Activated CD4-positive, alpha-beta T cell treated with anti-CD3 and anti-CD28 coated beads, Interleukin-2, amount 50 U/mL, for 4 hours (primary cell): ENCODE measurements at places on chromosomes 3 and 15.

- DNase-seq: no peak
These were observed 259.6 kb downstream of the STXBP5L start for GRCh38 chr3:121167374-121168139.

DNA sequence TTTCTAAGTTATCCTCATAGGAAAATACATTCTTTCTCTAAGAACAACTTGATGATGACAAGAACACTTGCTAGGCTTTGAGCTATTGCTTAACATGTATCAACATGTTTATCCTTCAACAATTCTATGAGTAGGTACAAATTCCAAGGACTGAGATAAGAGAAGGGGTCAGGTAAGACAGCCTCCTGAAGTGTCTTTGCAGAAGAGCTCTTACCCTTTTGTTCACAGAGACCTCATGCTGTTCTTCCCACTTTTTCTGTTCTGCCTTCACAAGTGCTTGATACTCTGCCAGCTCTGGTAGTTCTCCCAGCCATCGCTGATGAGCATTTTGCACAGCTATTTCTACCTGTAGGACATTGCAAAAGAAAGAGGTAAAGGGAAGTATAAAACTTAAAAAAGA is 50.9 kb downstream of the CEP152 start:
- DNase-seq: no peak

DNA sequence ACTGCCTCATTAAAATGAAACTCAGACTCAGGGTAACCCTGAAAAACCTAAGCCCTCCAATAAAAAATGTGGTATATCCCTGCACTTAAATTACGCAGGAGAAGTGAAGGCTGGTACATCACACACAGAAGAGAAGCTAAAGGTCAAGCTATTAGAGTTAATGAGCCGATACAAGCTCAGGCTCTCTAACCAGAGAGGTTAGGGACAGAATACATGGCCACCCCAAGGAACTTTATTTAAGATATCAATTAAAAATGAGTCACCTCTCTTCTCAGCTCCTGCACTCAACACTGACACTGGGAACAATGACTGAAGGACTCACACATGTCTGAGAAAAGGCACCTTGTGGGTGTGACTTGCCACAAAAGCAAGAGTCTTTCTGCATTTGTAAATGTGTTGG is 800.6 kb upstream of the CFAP20DC start:
- DNase-seq: no peak

DNA sequence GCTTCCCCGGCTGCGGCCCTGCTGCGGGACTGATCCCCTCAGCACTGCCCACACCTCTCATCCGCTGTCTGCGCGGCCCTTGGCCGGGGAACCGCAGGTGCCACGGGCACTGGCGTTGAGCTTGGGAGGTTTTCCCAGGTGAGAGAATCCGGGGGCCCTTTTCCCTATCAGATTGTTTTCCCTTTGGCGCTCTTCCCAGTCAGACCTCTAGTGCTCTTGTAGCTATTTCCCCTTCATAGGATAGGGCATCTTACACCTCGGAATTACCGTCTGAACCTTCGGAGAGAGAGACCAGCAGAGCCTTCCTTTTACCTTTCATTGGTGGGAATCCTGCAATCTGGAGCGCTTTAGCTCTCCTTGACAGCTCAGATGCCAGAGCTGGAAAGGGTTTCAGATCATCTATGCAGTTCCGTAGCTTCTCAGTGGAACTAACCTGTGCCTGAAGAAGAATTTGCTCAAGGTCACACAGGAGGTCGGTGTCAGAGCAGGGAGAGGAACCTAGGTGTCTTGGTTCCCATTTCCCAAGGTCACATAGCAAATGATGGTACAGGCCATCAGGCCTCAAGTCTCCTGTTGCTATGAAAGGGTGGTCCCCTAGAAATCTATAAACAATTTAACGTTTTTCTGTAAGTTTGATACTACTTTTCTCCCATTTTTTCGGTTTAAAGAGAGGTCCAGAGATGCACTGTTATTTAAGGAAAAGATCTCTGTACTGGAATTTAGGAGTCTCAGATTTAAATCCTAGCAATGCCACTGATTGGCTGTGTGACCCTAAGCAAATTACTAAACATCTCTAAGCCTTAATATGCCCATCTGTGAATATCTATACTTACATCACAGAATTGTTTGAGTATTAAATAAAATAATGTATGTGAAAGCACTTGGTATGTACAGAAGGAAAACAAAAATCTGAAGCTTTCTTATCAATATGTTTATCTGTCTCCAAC is 916 bp downstream of the IDH3A start:
- DNase-seq: no peak

DNA sequence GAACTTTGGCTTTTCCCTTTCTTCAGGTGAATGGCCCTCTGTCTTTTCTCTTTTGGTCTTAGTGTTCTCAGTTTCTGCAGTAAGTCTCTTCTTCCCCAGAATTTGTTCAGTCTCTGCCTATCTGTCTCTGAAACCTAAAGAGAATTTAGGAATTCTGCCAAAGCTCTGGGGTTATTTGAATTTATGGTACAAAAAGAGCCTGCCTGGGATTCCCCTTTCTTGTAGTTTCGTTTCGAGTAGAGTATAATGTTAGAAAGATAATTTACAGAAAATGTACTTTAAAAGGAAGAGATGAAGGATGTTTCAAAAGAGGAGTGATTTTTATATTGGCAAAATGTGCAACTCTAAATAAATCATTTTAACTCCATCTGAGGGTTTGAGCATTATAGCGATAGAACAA is 247.4 kb upstream of the SATB1 start:
- no peak for DNase-seq

- DNase-seq: no peak
These were observed 23.4 kb downstream of the P2RY1 start for GRCh38 chr3:152858170-152858800.

DNA sequence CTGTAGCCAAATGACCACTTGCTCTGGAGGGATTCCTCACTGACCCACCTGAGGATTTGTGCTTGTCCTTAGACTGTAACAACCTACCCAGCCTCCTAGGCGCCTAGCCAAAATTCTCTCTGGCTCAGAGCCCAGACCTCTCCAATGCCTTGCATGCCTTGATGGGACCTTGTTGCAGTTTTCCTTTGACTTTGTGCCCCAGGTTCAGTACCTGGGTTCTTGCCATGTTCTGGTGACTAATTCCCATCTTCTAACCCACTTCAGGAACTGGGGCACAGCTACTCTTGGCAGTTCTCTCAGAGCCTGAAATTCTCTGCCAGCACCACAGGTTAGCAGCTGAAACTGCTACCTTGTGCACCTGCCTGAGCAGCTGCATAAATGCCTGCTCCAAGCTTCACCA is 27.0 kb upstream of the UBE3A start:
- no peak for DNase-seq

- no peak for DNase-seq
These were observed 55.2 kb downstream of the KCNAB1 start for GRCh38 chr3:156175570-156175969.

DNA sequence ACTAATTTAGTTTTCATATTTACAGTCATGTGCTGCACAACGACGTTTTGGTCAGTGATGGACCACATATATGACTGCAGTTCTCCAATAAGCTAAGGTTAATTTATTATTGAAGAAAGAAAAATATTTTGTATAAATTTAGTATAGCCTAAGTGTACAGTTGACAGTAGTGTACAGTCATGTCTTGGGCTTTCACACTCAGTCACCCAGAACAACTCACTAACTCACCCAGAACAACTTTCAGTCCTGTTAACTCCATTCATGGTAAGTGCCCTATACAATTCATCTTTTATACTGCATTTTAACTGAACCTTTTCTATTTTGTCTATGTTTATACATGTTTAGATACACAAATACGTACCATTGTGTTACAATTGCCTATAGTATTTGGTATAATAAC is 3.8 kb upstream of the GABRR3 start:
- DNase-seq: no peak

DNA sequence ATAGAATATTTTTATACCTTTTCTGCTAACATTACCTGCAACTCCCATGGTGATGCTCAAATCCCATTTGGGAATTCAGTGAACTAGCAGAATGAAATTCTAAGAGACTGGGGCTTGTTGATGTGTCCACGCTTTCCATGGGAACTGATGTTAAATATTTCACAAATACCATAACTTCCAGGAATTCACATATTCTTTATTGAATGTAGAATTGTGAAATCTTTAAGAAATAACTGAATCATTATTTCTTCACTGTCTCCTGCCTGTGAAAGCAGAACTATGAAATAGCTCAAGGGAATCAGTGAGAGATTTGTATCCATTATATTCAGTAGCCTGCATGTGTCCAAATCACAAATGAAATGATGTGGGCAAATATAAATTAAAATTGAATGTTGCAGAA is 130.8 kb downstream of the SERPINI1 start:
- no peak for DNase-seq

GRCh38 chr15:86852741-86853140 is 773.1 kb downstream of the AGBL1 start:
- no peak for DNase-seq

DNA sequence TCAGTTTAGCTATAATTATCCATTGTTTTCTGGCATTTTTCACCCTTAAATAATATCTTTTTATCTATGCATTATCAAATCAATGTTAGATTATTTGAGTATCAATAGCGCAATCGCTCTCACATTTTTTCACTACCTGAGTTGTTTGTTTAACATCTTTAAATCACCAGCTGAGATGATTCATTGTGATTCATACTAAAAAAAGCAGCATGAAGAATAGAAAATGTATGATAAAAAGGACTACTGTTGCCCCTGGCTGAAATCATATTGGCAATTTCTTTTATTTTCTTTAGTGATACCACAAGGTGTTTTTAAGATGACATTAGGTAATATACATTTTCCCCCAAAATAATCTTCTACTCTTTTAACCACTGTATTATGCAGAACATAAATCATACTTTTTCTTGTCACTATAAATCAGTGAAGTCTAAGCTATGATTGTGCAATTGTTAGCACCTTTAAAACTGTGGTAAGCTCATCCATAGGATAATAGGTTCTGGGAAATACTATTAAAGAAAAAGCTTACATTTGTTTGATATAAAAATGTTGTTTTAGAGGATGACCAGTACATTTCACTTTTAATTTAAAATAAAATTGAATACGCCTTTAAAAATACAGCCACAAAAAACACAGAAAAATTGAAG is 889.1 kb downstream of the NAALADL2 start:
- no peak for DNase-seq

- DNase-seq: no peak
These were observed 94.3 kb downstream of the UACA start for GRCh38 chr15:70669006-70669602.

GRCh38 chr3:134134698-134135415 is 105.1 kb upstream of the SLCO2A1 start:
- no peak for DNase-seq

DNA sequence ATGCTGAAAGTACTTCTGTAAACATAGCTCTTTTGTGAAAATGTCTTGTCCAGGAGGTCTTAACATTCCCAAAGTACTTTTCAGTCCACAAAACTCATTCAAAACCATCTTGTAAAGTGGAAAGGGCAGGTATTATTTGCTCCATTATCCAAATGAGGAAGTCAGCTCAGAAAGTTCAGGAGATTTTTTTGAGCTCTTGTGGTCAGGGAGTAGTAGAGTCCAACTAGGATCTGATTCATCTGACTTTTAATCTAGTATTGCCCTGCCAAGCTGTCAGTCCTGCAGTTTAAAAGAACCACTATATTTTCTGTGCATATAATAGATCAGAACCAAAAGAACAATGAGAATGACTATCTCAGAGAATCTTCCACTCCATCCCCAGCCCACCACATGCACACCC is 83.5 kb downstream of the FOXB1 start:
- no peak for DNase-seq

DNA sequence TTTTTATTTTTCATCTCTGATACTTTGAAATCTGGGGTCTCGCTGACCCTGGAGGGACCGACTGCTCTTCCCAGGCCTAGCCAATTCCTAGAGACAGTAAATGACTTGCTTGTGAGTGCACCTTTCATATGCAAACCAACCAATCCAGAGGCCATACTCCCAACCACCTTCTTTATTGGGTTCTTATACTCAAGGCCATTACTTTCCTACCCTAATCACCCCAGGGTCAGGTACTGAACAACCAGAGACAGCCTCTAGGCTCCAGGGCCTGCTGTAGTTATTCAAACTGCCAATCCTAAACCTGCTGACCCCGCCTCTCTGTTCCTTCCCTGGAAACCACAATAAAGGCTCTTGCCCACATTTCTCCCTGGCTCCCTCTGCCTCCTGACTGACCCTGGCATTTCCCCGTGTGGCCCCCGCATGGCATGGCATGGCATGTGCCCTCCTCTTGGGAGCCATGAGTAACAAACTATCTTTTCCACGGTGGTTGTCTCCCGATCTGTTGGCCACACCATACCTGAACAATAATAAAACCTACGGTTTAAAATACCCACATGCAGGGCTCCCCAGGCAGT is 42.9 kb downstream of the ADCY5 start:
- no peak for DNase-seq

GRCh38 chr3:168888781-168889180 is 774.7 kb downstream of the MECOM start:
- DNase-seq: no peak

DNA sequence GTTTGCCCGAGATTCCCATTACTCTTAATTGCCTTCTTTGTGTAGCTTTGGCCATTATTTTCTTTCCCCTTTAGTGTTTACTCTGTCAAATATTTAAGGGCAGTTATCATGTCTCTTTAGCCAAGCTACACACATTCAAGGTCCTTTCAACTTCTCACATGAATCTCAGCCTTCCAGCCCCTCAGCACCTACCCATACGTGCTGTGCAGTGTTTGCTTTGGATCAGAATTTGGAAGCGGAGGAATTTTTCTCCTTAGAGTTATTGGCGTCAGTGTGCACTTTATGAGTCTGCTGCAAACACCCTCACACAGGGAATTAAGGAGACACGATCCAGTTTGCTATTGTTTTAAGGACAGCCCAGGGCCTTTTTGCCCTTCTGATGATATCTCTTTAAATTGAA is 231.6 kb downstream of the CACNA2D3 start:
- no peak for DNase-seq

DNA sequence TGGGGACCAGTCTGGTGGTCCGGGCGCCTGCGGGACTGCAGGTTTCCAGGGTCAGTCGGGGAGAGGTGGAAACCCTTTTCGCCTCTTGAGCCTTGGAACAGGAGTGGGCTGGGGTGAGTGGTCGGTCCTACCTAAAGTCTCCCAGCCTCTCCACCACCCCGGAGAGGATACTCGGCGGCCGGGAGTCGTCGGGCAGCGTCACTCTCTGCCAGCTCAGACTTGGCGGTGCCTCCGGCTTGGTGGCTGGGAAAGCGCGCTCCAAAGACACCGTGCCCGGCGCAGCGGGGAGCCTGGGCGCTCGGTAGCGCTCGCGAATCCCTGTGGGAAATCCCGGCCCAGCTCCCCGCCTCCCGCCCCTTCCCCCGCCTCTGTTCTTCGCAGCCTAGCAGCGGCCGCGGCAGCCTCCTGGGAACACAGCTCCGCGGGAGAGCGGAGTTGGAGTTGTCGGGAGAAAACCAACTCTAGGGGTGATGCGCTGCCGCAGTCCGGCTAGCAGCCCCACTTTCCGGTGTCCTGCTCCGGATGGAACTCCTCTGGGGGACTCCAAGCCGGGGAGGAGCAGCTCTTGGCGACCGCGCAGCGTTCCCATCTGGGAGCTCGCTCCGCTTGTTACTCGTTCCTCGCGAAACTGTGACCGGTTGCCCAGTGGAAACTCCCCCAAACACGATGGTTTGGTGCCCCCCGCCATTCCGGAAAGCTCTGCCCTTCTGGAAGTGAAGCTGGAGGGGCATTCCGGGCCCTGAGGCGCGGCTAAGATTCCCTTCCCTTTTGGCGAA is 1.4 kb downstream of the EPHB1 start:
- no peak for DNase-seq

- DNase-seq: no peak
These were observed 391.4 kb downstream of the KCNH8 start for GRCh38 chr3:19539518-19540392.

- DNase-seq: no peak
These were observed 52.8 kb downstream of the PPM1L start for GRCh38 chr3:160808838-160809237.
